ENCODE measurements at places on chromosomes 3 and 15. TPM values are rescaled to one million over a fixed set of nuclear protein-coding genes. Genes with fewer than 3 reads are reported as not detected.

- DNase-seq = no peak
- no peak overlapping the region for H3K4me3 ChIP-seq
- H3K27me3 ChIP-seq = no peaks in the 10 kb centered on the region
- H3K27ac ChIP-seq = no peak overlapping the region
- no peaks in the 10 kb centered on the region for H3K36me3 ChIP-seq
Observed at GRCh38 chr3:160010578-160010977, 21.9 kb downstream of the IL12A start.

DNA sequence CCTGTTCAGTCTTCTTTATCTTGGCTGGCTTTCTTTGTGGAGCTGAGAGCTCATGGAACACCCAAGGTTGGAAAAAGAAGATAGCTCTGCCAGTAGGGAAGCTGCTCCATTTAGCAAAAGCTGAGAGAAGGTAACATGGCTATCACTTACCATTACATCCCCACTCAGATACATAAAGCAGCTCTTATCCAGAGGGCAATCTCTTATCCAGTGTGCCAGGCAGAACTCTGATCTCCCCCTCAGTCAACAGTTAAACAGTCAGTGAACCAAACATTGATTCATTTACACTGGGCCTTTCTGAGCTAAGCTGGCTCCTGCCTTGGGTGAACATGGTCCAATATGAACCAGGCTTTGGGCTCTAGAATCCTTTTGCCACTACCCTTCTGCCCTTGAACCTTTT is 624.2 kb downstream of the NTRK3 start:
- H3K27ac ChIP-seq = no peak overlapping the region
- no peaks in the 10 kb centered on the region for H3K27me3 ChIP-seq
- no peak overlapping the region for H3K4me3 ChIP-seq
- no peaks in the 10 kb centered on the region for H3K4me1 ChIP-seq

DNA sequence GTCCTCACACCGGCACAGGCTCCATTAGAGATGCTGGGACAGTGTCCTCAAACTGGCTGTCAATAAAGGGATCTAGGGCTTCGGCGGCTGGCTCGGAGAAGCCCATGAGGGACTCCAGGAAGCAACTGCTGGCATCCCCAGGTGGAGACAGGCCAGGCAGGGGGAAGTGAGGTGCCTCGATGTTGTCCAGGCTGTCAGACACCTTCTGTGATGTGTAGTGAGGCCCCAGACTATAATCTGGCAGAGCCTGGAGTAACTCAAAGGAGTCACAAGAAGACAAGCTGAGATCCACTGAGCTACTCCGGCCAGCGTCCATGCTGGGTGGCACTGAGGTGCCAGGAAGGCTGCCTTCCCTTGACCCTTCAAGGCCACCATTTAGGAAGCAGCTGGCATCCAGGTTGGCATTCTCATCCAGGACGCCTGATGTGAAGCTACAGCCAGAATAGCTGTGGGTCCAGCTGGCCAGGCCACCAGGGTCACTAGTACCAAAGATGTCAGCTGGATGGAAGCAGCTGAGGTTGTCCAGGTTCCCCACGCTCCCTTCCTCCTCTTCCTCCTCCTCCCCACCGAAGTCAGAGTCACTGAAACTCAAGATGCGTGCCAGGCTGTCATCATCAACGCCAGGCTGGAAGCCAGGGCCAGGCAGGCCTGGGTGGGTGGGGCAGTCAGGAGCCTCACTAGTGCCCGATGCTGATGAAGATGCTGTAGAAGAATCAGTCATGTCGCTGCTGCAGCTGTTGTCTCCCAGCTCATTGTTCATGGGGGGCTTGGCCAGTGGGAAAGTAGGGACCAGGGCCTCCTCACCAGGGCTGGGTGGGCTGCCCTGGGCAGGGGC is 10.1 kb downstream of the CSRNP1 start:
- no peak overlapping the region for H3K4me3 ChIP-seq
- peaks cover 37% of the 10 kb centered on the region for H3K4me1 ChIP-seq
- DNase-seq = no peak
- no peaks in the 10 kb centered on the region for H3K27me3 ChIP-seq
- no peaks in the 10 kb centered on the region for H3K36me3 ChIP-seq
- peak overlapping the region; percentile 93 for H3K27ac ChIP-seq

GRCh38 chr3:129233538-129233937 is 15.9 kb upstream of the COPG1 start:
- no peaks in the 10 kb centered on the region for H3K36me3 ChIP-seq
- H3K27me3 ChIP-seq = no peaks in the 10 kb centered on the region
- H3K4me1 ChIP-seq = no peaks in the 10 kb centered on the region
- no peak for DNase-seq

DNA sequence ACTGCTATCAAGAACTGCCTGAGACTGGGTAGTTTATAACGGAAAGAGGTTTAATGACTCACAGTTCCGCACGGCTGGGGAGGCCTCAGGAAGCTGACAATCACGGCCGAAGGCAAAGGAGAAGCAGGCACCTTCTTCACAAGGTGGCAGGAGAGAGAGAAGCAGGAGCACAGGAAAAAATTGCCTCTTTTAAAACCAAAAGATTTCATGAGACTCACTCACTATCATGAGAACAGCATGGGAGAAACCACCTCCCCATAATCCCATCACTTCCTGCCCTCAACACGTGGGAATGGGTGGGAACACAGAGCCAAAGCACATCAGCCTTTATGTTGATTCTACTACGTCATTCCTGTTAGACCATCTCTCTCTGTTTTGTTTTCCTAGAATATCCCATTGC is 650.9 kb upstream of the SEMA6D start:
- no peak overlapping the region for H3K4me3 ChIP-seq
- no peaks in the 10 kb centered on the region for H3K36me3 ChIP-seq
- H3K27me3 ChIP-seq = no peaks in the 10 kb centered on the region
- no peak overlapping the region for H3K27ac ChIP-seq

- H3K4me1 ChIP-seq = no peaks in the 10 kb centered on the region
- no peaks in the 10 kb centered on the region for H3K27me3 ChIP-seq
- H3K27ac ChIP-seq = no peak overlapping the region
- no peak for DNase-seq
- no peak overlapping the region for H3K4me3 ChIP-seq
Observed at GRCh38 chr3:23888617-23889228, 28.1 kb downstream of the NKIRAS1 start.

DNA sequence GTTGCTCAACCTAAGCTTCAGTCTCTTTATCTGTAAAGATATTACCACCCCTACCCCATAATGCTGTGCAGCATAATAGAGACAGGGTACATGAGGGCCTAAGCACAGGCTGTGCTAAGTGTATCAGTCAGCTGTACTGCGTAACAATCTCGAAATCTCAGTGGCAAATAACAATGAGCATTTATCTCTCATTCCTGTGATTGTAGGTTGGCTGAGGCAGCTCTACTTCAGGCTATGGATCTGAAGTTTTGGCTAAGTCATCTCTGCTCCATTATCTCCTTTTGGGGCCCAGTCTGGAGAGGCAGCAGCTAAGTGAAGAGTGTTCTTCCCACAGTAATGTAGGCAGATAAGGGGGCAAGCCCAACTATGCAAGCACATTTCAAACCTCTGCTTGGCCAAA is 7.1 kb upstream of the SLC6A11 start:
- H3K27me3 ChIP-seq = no peaks in the 10 kb centered on the region
- DNase-seq = no peak
- H3K4me1 ChIP-seq = no peaks in the 10 kb centered on the region
- H3K4me3 ChIP-seq = no peak overlapping the region

GRCh38 chr3:143901105-143901504 is 52.8 kb upstream of the SLC9A9 start:
- H3K4me1 ChIP-seq = no peaks in the 10 kb centered on the region
- no peak overlapping the region for H3K4me3 ChIP-seq
- DNase-seq = no peak

DNA sequence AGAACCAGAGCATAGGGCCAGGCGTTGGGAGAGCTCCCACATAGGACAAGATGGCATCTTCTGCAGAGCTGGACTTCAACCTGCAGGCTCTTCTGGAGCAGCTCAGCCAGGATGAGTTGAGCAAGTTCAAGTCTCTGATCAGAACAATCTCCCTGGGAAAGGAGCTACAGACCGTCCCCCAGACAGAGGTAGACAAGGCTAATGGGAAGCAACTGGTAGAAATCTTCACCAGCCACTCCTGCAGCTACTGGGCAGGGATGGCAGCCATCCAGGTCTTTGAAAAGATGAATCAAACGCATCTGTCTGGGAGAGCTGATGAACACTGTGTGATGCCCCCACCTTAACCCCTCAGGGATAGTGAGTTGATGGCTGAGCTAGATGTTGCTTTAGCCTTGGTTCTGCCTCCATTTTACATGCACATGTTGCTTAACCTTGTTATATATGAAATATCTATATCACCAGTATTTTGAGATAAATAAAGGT is at the start of gene PYDC2:
TSS of gene PYDC2 (plus strand) at position 51 of the 483 bp plus-strand sequence. CDS start at position 51, 0 bp downstream.
- H3K27me3 ChIP-seq = no peaks in the 10 kb centered on the region
- no peaks in the 10 kb centered on the region for H3K36me3 ChIP-seq
- no peaks in the 10 kb centered on the region for H3K4me1 ChIP-seq
- H3K27ac ChIP-seq = no peak within 1 kb of the TSS

DNA sequence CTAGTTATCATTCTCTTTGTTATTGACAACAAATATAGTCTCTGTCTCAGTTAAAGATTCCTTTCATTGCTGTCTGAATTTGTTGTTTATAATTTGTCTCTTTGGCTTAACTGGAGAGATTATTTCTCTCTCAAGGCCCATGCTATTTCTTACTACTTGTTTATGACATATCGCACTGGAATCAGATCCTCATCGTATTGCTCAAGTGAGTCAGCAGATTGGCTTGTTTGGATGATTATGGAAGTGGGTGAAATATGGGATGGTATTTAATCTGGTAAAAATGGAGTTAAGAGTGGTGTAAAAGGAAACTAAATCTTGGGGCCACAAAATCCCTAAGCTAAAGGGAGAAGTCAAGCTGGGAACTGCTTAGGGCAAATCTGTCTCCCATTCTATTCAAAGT is 613.1 kb downstream of the SI start:
- H3K4me3 ChIP-seq = no peak overlapping the region
- H3K4me1 ChIP-seq = no peaks in the 10 kb centered on the region
- no peaks in the 10 kb centered on the region for H3K27me3 ChIP-seq
- no peak for DNase-seq
- H3K36me3 ChIP-seq = no peaks in the 10 kb centered on the region

- H3K4me1 ChIP-seq = no peaks in the 10 kb centered on the region
- no peak overlapping the region for H3K4me3 ChIP-seq
- H3K27me3 ChIP-seq = no peaks in the 10 kb centered on the region
- H3K27ac ChIP-seq = no peak overlapping the region
Observed at GRCh38 chr15:51038162-51038973, 56.3 kb downstream of the TNFAIP8L3 start.

DNA sequence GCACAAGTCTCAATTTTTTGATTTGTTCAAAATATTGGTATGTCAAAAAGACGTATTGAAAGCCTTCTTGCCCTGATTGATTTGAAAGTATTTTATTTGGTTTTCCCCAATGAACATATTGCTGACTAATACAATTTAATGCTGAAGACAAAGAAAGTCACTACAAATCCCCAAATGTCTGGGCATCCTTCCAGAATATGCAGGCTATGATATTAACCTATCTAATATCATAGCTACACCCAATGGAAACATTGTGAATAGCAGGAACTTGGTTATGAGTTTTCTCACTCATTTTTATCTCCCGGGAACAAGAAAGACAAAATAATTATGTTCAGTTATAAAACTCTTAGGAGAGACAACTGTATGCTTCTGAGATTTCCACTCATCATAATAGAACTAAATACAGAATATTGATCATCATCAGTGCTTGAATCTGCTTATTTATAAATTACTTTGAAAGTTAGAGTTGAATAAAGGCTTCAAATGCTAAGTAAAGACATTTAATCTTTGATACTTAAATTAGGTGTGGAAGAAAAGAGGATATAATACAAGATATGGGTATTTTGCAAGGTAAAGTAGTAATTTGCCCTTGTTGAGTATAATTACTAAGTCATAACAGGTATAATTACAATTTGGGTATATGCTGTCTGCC is 483.9 kb downstream of the RBMS3 start:
- no peaks in the 10 kb centered on the region for H3K36me3 ChIP-seq
- H3K27ac ChIP-seq = no peak overlapping the region
- no peaks in the 10 kb centered on the region for H3K4me1 ChIP-seq
- no peak overlapping the region for H3K4me3 ChIP-seq
- H3K27me3 ChIP-seq = no peaks in the 10 kb centered on the region

DNA sequence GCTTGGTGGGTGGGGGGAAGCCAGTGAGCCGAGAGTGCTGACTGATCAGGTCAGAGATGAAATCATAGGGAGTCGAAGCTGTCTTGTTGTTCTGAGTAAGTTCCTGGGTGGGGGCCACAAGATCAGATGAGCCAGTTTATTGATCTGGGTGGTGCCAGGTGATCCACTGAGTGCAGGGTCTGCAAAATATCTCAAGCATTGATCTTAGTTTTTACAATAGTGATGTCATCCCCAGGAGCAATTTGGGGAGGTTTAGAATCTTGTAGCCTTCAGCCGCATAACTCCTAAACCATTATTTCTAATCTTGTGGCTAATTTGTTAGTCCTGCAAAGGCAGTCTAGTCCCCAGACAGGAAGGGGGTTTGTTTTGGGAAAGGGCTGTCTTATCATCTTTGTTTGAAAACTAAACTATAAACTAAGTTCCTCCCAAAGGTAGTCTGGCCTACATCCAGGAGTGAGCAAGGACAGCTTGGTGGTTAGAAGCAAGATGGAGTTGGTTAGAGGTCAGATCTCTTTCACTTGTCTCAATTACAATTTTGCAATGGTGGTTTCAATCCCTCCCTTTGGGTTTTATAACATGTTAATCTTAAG is 18.7 kb upstream of the MTMR14 start:
- no peaks in the 10 kb centered on the region for H3K36me3 ChIP-seq
- H3K4me1 ChIP-seq = no peaks in the 10 kb centered on the region
- DNase-seq = no peak
- no peak overlapping the region for H3K4me3 ChIP-seq
- no peak overlapping the region for H3K27ac ChIP-seq

DNA sequence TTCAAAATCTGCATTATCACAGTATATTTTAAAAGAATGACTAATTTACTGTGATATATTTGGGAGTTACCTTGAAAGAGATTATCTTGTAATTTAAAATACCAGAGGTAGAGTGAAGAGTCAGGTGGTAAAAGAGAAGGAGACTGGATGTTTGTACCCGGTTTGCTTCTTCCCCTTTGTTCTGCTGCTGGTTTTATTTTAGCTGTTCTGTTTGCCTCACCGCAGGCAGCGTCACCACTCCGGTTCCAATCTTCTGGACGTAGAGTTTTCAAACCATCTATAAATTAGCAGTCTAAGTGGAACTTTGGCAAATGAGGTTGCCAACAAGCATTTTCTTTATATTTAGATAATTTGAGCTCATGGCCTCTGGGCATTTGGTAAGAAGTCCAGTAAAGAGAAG is 38.2 kb downstream of the PPARG start:
- H3K36me3 ChIP-seq = no peaks in the 10 kb centered on the region
- no peak for DNase-seq
- H3K27me3 ChIP-seq = no peaks in the 10 kb centered on the region

- H3K27me3 ChIP-seq = no peaks in the 10 kb centered on the region
- no peaks in the 10 kb centered on the region for H3K36me3 ChIP-seq
- no peak overlapping the region for H3K4me3 ChIP-seq
- peaks cover 15% of the 10 kb centered on the region for H3K4me1 ChIP-seq
- H3K27ac ChIP-seq = no peak overlapping the region
Observed at GRCh38 chr15:83449937-83450506, 2.9 kb downstream of the SH3GL3 start.

- no peaks in the 10 kb centered on the region for H3K36me3 ChIP-seq
- H3K4me3 ChIP-seq = no peak overlapping the region
- H3K27ac ChIP-seq = no peak overlapping the region
- H3K4me1 ChIP-seq = peaks cover 4% of the 10 kb centered on the region
Observed at GRCh38 chr3:39294446-39295183, 14.8 kb upstream of the CX3CR1 start.

Gene C3orf49
- not detected for total RNA-seq

Gene SNTN
- total RNA-seq = not detected

Gene MEGF11
- not detected for total RNA-seq

Gene C2CD4A
- total RNA-seq = 1.7 TPM

Gene GRK7
- not detected for total RNA-seq

Gene KBTBD13
- total RNA-seq = not detected

Gene SLC22A13
- total RNA-seq = 5.0 TPM

Gene LRRC31
- total RNA-seq = 41.2 TPM

Gene CYP1A2
- not detected for total RNA-seq

Gene IL17RB
- 38.5 TPM for total RNA-seq

Data from Peyer's patch (tissue), 4 donors.